H54 (cell line): ENCODE measurements at places on chromosomes 5 and 9.

DNA sequence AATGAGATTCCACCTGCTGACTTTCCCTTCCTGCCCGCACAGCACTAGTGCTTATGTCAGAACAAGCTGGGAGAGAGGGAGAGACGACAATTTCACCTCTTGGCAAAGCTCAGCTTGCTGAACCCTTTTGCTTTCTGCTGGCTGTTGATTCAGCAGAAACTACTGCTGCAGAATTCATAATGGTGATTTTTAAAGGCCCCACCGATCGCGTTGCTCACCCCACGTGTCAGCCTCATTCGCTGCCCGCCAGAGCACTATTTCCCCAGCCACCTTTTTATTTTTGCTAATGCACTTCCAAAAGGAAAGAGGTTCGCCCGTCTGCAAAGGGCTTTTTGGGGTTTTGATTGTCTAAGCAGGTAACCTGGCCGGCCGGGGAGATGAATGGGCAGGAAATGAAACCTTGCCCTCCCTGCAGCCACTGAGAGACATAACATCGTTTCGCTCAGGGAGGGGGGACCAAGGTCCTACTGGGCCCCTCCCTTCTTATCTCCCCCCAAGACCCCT, 1.3 kb downstream of the PPP2R2B start:
- no peak for DNase-seq

DNA sequence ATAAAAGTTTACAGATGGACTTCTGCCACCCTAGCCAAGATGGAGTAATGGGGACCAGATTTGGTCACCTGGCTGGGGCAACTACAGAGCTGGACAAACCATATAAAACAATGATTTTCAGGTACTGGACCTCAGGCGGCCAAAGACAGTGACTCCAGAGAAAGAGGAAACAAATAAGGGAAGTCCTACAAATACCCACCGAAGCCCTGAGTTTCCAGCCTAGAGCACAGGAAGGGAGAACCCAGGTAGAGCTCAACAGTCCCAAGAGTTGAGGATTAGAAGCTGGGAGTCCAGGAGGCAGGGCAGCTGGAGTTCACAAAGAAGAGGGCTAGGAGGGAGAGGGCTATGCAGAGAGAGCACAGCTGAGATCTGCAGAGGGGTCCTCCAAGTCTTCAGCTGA, 106.7 kb upstream of the NR5A1 start:
- DNase-seq, result no peak

GRCh38 chr5:157303667-157304327, 37.9 kb downstream of the CYFIP2 start:
- DNase-seq, result no peak

DNA sequence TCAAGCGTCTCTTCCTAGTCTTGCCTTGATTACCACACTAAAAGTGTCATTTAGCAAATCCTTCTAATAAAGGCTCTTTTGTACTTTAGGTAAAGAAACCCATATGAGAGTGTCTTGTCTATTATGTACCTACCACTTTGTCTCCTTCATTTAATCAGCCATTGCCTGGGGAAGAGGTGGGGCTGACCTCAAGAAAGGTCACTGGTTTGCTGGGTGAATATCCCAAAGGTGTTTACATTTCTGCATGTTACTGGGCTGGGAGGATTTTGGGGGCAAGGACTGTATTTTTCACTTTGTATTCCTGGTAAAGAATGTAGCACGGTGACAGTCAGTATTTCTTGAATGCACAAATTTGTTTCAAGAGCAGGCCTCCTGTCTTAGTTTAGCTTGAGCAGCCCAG, 11.9 kb upstream of the RPS23 start:
- DNase-seq, result no peak
